Renal cortical epithelial cell (primary cell): ENCODE measurements at places on chromosomes 11 and 22.

DNA sequence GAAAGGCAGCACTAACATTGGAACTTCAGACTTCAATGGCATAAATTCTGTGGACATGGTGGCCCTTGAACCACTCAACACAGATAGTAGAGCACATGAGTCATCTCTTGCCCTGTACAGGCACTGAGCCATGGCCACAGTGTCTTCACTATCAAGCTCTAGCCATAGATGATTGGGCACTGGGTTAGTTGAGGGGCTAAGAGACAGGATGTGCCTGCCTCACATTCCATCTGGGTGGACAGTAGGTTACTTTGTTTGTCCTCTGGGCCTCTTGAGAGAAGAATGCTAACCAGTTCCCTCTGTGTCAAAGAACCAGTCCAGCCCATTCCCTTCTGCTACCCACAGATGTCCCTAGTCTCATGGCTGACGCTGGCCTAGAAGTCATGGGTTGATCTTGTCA is 39.8 kb downstream of the OR6Q1 start:
- peak; percentile 41 for DNase-seq

- peak; percentile 58 for DNase-seq
Observed at GRCh38 chr11:64347193-64347867, 7.3 kb downstream of the CCDC88B start.

GRCh38 chr22:43895986-43896645 is 4.3 kb upstream of the PNPLA5 start:
- DNase-seq: no peak

- no peak for DNase-seq
Observed at GRCh38 chr11:35158701-35159510, 19.9 kb downstream of the CD44 start.
